Prostate gland (tissue), 2 donors: ENCODE measurements at places on chromosomes 5 and 9. TPM values are rescaled to one million over a fixed set of nuclear protein-coding genes. Genes with fewer than 3 reads are reported as not detected.

- DNase-seq = no peak
Measured at GRCh38 chr5:105689596-105689995, 1981.1 kb downstream of the EFNA5 start.

GRCh38 chr9:115300874-115301273, 182.9 kb upstream of the TNC start:
- no peak for DNase-seq

DNA sequence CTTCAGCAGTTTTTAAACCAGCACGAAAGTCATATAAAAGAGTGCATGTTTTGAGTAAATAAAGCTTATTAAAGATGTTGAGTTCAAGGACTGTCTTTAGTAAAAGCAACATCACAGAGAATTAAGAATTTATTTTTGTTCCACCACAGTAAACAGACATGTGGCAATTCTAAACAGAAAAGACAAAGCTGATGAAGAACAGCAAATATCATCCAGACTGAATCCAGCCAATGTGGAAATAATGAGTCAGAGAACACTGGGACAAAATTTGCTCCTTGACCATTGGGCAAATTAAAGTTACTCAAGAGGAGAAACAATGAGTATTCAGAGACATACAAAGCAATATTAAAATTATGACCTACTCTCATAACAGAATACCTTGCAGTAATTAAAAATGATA, 28.8 kb downstream of the OR2K2 start:
- DNase-seq = no peak

DNA sequence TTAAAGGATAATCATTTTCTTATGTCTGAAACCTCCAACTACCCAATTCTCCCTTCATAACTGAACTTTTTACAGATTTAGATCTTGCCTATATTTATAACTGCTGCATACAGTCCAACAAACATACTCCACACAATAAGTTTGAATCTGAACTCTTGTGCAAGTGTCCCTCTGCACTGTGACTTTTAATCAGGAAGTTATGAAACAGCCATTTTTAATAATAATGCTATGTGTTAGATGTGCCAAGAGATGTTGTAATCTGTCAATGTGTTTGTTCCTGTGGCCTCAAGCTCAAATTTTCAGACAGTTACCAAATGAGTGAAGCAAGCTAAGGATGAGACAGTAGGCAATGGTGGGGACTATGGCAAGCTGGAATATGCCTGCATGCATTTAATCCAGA, 57.6 kb upstream of the MTAP start:
- no peak for DNase-seq

DNA sequence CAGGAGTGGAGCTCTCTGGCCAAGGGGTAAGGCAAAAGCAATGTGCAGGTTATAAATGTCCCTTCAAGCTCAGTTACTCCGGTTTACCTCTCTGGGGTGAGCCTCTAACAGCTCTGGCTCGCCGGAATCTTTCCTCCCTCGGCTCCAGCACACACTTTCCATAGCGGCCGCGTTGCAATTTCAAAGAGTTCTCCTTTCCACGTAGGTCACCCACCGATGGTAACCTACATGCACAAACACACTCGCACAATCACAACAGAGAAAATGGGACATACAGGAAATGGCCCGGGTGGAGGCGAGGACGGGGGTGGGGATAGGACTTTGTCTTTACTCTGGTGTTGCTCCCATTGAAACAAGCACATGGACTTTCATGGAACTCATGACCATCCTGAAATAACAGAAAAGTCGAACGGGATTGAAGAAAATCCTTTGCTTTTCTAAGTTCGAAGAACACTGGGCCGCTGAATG, 1.2 kb downstream of the LHFPL2 start:
- no peak for DNase-seq

DNA sequence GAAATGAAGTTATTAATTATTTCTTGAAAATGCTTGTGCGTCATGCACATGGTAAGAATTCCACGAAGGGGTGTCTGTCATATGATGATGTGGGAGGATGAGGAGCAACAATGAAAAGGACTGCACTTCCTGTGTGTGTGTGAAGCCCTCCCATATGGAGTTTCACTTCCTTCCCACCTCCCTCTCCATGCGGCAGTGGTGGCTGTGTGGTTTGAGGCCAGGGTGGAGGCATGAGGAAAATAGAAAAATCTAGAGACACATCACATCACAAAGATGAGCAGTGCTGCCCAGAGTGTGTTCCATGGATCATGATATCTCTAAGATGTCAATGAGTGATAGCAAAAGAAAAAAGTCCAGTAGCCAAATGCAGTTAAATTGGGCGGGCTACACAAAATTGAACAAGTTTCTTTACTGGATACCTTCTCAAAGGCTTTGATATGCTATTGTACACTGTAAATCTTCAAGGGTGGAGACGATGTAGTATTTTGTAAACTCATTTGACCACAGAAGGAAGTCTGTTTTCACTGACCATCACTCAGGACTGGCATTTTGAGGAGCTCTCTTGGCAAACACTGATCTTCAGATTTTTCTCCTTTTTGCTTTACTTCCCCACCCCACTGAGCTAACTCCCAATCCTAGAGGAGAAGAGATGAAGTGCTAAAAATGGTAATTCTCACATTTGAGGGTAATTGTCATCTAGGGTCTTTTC, 55.7 kb upstream of the EQTN start:
- DNase-seq = no peak

COL23A1 gene
- 2.7 TPM for total RNA-seq

- no peak for DNase-seq
Measured at GRCh38 chr5:55072666-55073065, 29.8 kb upstream of the GZMA start.

DNA sequence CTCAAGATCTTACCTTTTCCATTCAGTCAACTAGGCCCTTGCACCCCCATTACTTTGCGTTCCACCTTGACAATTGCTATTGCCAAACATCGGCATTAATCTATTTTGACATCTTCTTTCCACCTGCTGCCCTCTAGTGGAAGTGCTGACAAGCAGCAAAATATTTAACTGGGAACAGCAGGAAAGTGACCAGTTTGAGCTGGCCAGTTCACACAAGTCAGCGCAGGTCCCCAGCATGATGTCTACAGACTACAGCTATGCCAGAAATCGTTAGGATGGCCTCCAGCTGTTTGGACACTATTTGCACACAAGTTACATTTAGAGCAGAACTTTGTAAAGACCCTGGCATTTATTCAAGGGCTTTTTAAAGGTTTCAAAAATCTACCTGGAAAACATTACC, 160.1 kb downstream of the GHR start:
- peak; percentile 78 for DNase-seq

ARHGEF39 gene
- total RNA-seq = 1.1 TPM

DNA sequence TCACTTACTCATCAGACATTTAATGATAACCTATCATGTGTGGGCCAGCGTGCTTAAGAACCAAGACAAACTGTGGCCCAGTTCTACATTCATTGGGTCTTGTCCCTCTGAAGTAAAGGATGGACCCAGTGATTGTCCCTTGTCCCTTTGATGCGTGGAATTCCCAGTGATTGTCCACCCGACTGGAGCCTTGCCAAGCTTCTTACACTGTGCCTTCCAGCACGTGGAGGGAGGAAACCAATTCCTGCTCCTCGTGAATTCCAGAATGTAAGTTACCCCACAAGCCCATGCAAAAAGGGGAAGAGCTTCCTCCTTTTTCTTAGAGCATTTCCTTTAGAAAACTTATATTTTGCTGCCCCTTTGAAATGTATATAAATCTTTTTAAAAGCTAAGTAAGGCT, 7.9 kb downstream of the CKMT2 start:
- DNase-seq = no peak

PSMD5 gene
- 30.0 TPM for total RNA-seq

SARDH gene
- 6.7 TPM for total RNA-seq

FAM221B gene
- 5.1 TPM for total RNA-seq

GRCh38 chr9:117521293-117521692, 106.4 kb upstream of the ASTN2 start:
- no peak for DNase-seq

CENPH gene
- 5.3 TPM for total RNA-seq

GRCh38 chr5:171386861-171387344, 746 bp upstream of the NPM1 start:
- no peak for DNase-seq

DNA sequence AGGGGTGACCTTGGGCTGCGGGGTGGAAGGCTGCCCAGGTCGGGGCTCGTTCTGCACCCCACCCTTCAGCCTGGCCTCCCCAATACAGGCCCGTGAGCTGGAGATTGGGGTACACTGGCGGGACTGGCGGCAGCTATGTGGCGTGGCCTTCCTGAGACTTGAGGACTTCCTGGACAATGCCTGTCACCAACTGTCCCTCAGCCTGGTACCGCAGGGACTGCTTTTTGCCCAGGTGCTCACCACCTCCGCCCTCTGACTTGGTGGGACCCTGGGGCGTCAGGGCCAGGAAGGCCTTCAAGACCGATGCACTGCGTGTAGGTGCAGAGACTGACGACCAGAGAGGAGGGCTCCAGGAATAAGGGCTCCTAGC, 10.5 kb downstream of the ZDHHC12 start:
- no peak for DNase-seq

DNA sequence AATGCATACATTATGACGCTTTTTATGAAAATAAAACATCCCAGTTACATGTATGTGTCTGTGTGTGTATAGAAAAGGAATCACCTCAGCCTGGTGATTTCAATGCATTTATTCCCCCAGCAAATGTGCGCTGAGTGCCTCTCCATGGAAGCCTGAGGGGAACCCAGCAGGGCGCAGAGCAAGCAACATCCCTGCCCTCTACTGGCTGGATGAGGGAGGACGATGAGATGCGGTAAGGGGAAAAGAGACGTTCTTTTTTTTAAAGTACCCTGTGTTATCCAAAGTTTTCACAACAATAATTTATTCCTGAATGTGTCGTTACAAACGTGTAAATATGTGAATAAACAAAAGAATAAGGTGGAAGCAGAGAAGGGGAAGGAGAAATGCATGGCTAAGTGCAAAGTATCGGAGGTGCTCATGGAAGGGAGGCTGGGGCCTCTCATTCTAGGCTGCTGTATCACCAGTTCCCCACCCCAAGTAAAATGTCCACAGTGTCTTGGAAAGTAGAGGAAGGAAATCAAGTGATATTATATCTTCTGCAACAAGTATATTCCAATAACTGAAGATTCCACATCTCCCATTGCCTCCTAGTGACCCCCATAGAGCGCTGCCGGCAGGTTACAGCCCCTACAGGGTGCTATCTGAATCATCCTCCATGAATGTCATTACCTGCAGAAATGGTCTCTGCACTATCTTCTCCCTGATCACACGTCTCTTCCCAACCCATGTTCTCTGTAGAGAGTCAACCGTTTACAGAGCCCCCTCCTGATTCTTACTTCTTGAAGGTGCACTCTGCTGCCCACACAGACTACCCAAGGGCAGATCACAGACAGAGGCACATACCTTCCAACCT, 13.0 kb upstream of the ABLIM3 start:
- DNase-seq = no peak

- DNase-seq = no peak
Measured at GRCh38 chr9:6929441-6930215, 171.9 kb downstream of the KDM4C start.

- DNase-seq = no peak
Measured at GRCh38 chr5:96968074-96968473, 32.2 kb downstream of the LNPEP start.

GRCh38 chr5:35884773-35885172, 28.1 kb downstream of the IL7R start:
- DNase-seq = no peak

DNA sequence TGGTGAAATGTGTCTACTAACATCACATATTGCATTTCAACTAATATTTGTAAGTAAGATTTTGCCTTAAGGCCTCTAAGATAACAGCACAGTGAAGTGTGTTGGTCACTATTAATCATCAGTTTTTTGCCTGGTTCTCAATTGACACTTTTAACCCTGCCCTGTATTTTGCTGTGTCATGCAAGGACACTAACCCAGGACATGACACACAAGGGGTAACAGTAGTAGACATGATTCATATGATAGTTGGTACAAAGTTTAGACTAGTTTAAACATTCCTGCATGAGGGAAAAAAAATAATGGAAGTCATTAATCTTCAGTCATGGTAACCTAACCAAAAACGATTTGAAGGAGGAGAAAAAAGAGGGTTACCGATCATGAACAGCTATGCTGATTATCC, 207.0 kb downstream of the DEPDC1B start:
- no peak for DNase-seq

TMEM252 gene
- not detected for total RNA-seq

DNA sequence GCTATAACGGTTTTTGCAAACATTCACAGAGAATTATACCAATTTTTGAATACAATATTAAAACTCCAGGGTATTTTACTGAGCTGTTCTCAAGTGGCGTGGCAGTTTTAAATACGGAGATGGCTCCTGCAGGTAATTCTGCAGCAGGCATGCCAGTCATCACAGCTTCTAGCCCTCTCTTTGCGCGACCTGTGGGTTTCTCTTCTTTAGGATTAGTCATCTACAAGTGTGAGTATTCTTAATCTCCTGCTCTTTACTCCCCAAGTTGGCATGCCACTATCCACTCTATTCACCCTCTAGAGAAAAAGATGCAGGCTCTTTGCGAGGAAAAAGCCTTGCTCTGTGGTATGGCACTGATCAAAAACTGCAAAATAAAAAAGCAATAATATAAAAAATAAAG, 43.9 kb downstream of the ANKRD31 start:
- no peak for DNase-seq
